T-helper 2 cell (primary cell): ENCODE measurements at places on chromosomes 2 and 18.

- no peak for DNase-seq
These were observed 3.2 kb upstream of the ANKRD53 start for GRCh38 chr2:70975237-70975636.

GRCh38 chr2:193806088-193806774 lies 1611.5 kb upstream of the TMEFF2 start:
- DNase-seq: no peak

- no peak for DNase-seq
These were observed 99.5 kb downstream of the PLB1 start for GRCh38 chr2:28595323-28595722.

DNA sequence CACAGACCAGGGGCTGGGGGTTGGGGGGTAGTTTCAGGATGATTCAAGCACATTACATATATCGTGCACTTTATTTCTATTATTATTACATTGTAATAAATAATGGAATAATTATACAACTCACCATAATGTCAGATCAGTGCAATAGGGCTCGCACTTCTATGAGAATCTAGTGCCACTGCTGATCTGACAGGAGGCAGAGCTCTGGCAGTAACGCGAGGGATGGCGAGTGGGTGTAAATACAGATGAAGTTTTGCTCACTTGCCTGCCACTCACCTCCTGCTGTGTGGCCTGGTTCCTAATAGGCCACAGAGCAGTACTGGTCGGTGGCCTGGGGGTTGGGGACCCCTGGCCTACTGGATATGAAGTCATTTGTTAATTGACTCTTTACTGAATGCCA lies 190.5 kb downstream of the CLIP4 start:
- DNase-seq: no peak

DNA sequence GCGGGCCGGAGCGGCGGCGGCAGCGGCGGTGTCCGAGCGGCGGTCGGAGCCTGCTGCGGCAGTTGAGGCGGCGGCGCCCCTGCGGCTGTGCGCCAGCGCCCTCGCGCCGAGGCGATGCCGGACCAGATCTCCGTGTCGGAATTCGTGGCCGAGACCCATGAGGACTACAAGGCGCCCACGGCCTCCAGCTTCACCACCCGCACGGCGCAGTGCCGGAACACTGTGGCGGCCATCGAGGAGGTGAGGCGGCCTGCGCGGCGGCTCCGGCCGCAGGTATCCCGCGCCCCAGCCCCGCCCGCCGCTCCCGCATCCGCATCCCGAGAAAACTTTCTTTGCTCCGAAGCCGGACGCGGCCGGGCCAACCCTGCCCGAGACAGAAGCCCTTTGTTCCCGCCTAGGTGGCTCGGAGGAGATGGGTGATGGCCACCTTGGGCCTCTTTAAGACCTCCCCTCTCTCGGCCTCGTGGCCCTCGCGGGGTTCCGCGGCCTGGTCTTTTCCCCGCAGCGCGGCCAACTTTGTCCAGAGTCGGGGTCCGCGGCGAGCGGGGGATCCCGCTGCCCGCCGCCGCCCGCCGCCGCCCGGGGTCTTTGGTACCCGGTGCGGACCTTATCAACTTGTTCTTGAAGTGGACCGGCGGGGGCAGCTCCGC lies 504 bp downstream of the ASAP2 start:
- no peak for DNase-seq

- DNase-seq: no peak
These were observed 11.7 kb downstream of the OSBPL6 start for GRCh38 chr2:178205853-178206521.

GRCh38 chr2:24169023-24169422 lies 5.8 kb upstream of the FAM228A start:
- no peak for DNase-seq

GRCh38 chr2:238290091-238290509 lies 1.7 kb upstream of the PER2 start:
- no peak for DNase-seq

DNA sequence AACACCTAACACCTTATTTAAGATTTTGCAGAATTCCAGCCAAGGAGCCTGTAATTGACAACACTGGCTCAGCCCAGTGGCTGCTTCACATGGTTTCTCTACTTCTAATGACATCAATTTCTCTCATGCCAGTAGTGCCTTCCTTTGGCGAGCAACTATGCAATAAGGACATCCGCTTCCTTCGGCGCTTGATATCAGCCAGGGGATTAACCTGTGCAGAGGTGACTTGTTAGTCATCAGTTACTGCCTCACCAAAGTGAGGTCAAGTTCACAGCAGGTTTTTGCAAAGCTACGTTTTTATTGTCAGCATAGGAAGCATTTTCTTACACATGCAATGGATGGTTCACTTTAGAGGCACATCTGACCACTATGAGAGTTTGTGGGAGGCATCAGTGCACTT lies 24.0 kb upstream of the EDAR start:
- DNase-seq: no peak

DNA sequence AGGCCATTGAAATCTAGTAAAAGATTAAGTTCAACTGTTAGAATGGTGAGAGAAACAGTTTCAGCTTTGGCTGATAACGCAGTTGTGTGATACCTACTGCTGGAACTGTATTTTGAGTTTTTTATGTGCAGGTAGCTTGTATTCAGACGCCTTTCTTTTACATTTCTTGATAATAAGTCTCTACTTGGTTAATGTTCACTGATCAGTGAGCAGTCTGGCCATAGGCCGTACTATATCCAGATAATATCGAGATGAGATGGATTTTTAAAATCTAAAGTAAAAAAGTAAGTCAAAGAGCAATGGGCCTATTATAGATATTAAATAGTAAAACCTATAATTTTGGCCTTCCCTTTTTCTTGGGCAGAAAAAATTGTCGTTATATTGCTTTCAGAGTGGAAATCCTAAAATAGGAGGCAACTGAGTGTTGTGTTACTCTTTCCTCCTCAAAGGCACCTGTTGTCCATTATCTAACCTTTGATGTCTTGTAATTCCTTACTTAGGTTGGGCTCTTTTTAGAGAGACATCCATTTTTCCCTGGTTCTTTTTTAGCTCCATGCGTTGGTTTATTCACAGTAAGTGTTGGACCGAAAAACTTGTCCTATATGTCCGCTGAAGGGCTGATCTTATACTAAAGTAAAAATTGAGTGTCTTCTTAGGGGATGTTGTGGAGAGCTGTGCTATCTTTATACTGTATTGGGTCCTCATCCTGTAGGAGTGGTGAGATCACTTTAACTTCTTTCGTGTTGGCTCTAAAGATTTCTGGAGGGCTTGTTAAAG lies 1.7 kb downstream of the EML4 start:
- DNase-seq: no peak

- no peak for DNase-seq
These were observed 113.9 kb downstream of the MYO5B start for GRCh38 chr18:50080932-50081560.

DNA sequence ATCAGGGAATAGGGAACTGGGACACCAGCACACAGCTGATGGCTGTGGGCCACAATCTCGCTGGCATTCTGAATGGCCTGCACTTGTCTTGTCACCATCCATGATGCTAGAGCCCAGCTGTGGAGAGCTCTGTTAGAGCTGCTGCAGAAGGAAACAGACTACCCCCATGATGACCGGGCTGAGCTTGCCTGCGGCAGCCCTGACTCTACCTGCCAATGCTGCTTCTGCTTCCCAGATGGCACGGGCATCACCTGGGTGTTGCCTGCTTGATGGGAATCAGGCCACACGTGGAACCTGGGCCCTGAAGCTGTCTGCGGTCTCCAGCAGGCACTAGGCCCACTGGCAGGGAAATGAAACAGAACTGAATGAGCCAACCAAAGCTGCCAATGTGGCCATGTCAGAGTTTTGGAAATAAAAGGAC lies 11.2 kb upstream of the DAW1 start:
- DNase-seq: no peak

- peak; percentile 44 for DNase-seq
These were observed 236.4 kb downstream of the HDAC4 start for GRCh38 chr2:239164335-239164871.

DNA sequence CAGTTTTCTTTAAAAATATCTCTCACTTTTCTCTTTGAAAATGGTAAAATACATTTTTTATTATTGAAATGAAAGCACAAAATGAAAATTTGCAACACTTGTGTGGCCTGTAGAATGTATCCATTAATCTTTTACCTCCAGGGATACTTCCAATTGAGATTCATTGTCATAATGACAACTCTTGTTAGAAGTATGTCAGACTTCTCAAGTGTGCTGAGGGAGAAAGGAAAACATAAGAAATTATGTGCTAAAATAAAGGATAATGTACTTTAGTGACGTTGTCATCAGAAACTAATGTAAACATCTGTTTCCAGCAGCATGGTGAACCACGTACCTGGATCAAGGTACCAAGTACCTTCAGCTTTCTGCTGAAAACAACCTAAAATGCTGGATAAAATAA lies 195.8 kb upstream of the STON1 start:
- no peak for DNase-seq

DNA sequence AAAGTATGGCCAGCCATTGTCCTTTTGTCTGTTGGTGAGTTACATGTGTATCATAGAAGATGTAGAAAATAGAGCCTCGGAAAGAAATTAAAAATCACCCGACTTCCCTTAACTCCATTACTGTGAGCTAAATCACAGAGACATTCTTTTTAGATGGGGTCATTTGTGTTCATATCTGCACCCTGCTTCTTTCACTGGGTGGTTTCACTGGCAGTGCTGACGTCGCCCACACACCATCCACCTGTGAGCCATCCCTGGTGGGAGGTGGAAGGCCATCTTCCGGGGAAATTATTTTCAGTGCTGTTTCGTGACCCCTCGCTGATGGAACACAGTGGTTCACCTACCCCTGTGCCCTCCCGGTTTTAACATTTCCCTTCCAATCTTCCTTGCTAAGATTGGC lies 21.2 kb downstream of the SH3BP4 start:
- DNase-seq: no peak

GRCh38 chr2:205730701-205731582 lies 48.6 kb downstream of the NRP2 start:
- no peak for DNase-seq

DNA sequence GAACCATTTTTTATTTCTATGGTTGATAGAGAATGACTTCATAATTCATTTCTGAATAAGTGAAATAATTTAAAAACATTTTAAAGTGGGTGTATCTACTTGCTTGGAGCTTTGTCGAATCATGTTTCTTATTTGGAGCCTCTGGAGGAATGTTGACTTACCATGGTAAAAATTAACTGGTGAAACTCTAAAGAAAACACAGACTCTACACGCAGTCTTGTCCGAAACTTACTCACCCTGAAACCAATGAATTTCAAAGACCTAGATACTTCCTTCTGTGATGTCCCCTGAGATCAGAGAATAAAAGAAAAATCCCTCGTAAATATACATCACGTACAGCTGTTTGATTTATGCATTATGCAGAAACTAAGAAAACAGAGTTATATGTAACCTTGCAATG lies 665.2 kb upstream of the NRXN1 start:
- no peak for DNase-seq

GRCh38 chr2:223315813-223316212 lies 263.8 kb downstream of the KCNE4 start:
- DNase-seq: no peak

DNA sequence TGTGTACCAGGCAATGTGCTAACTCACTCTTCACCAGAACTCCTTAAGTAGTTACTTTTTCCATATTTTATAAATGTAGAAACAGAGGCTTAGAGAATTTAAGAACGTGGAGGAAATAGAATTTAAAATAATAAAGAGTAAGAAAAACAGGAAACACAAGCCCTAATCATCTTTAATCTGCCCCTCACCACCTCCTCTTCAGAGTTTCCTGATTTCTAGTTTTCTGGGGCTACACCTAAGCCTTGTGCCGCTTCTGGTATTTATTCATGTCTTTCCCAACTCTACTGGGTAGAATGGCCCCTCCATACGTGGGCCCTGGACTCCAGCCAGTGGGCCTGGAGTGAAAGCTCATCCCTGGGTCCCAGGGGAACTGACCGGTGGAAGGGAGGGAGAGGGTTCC lies 85.4 kb downstream of the RTN4 start:
- DNase-seq: no peak

- no peak for DNase-seq
These were observed 116.9 kb downstream of the ERBB4 start for GRCh38 chr2:212421556-212422334.

DNA sequence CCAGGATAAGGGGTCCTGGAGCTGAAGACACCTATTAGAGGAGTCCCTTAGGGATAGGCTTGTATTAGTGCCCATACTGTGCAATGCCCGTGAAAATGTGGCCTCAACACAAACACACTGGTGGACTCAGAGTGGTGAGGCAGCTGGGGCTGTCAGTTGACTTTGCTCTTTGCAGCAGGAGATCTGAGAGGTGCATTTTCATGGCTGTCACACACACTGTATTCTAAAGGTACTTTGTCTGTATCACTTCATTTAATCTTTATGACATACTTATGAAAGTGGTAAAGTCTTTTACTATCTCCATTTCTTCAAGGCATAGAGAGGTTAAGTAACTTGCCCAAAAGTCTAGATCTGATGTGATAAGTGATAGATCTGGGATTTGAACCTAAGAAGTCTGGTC lies 55.1 kb upstream of the GCFC2 start:
- DNase-seq: no peak

DNA sequence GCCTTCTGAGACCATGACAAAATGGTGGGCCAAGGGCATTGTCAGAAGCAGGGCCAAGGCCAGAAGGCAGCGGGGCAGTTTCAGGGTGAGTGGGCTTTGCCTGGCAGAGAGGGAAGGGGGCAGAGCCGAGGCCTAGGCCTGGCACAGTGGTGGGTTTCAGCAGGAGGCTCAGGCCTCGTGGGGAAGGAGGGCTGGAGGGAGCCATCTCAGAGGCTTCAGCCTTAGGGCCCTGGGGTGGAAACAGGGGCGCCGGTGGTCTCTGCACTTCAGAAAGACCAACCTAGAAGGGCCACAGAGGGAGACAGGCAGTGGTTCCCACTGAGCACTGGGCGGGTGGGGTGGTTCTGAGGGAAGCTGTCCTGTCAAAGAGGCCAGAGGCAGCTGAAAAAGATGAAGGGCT lies 58.0 kb upstream of the SMAD7 start:
- DNase-seq: no peak

DNA sequence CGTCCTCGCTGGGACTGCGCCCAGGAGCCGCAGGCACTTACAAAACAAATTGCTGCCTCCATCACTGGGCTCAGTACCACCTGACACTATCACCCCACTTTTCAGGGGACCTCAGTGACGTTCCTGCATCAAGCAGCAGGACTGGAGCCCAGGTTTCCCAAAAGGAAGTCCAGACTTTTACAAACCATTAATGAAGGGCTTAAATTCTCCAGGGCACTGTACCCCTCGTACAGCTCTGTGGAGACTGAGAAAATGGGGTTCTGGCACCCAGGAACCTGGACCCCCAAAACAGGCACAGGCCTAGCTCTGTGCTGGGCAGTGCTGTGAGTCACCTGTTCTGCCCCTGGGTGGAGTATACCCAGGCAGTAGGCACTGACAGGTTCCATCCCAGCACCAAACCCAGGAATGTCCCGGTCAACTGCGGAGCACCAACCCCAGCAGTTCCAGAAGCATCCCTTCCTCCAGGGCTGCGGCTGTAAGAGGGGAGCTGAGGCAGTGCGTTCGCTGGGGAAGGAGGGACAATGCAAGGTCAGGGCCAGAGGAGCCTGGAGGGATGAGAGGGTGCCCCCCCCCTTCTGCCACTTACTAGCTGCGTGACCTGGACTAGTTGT lies 24.6 kb upstream of the NOTO start:
- no peak for DNase-seq
